ENCODE measurements at places on chromosomes 6 and 20.

DNA sequence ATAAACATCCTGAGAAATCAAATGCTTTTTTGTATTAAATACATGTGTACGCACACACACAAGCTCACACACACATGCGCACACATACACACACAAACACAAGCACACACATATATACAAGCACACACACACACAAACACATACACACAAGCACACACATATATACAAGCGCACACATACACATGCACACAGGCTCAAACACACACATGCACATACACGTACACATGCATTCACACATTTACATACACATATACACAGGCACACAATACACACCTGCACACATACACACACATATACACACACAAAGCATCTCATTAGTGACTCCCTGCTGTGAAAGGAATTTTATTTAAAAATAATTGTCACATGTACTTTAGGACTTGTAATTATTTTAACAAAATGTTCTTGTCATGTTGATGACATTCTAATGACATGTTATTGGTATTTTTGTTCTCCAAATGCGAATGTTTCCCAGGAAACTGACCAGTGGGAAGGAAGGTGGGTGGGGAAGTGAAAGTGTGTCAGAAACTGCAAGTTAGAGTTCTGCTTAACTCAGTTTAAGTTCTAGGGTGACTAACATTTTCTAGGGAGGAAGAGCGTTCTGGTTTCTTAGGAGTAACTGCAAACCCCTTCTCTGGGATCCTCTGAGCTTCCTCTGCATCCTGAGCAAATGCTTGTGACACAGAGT, 113.9 kb upstream of the ZNF217 start:
- DNase-seq = peak; percentile 38

DNA sequence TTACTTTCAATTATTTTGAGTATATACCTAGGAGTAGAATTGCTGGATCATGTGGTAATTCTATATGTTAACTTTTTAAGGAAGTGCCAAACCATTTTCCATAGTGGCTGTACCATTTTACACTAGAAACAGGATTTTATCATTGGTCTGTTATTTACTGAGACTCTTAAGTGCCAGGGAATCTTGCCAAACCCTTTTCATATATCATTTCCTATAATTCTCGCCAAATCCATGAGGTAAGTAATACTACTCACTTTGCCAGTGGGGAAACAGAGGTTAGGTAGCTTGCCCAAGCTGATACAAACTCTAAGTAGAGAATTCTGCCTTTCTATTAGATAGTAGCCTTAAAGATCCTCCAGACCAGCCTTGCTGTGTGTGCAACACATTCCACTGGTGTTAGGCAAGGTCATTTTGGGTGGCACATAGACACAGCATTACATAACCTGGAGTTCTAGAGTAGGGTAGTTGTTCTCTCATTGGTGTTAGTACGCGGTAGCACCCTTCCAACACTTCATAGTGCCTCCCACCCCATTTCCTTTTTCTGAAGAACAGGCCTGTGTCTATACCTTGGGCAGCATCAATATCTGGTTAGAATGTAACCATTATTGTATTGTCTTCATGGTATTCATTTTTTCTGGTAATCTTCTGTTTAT, 65.5 kb downstream of the ARID1B start:
- no peak for DNase-seq

- no peak for DNase-seq
Measured at GRCh38 chr6:31865205-31866118, 2.8 kb upstream of the NEU1 start.

GRCh38 chr20:59577037-59577808, 27.1 kb upstream of the PHACTR3 start:
- DNase-seq = peak; percentile 77

- no peak for DNase-seq
Measured at GRCh38 chr6:81487489-81487888, 265.0 kb downstream of the TENT5A start.

GRCh38 chr20:8720089-8720488, 348.8 kb upstream of the PLCB4 start:
- no peak for DNase-seq

DNA sequence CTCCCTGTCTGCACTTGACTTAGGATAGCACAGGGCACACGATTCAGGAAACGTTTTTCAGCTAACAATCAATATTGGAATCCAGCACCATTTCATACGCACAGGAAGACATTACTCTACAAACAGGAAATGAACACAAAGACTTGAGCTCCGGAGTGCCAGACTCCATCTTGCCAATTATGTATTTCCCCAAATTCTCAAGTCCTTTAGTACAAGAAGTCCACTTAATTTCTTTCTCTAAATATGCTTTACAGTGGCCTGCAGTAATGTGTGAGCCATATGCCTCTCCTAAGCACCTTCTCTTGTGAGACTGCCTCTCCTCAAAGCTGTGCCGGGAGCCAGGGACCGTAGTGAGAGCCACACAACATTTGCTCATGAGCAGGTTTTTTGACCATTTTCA, 168.2 kb downstream of the THBS2 start:
- DNase-seq = no peak

DNA sequence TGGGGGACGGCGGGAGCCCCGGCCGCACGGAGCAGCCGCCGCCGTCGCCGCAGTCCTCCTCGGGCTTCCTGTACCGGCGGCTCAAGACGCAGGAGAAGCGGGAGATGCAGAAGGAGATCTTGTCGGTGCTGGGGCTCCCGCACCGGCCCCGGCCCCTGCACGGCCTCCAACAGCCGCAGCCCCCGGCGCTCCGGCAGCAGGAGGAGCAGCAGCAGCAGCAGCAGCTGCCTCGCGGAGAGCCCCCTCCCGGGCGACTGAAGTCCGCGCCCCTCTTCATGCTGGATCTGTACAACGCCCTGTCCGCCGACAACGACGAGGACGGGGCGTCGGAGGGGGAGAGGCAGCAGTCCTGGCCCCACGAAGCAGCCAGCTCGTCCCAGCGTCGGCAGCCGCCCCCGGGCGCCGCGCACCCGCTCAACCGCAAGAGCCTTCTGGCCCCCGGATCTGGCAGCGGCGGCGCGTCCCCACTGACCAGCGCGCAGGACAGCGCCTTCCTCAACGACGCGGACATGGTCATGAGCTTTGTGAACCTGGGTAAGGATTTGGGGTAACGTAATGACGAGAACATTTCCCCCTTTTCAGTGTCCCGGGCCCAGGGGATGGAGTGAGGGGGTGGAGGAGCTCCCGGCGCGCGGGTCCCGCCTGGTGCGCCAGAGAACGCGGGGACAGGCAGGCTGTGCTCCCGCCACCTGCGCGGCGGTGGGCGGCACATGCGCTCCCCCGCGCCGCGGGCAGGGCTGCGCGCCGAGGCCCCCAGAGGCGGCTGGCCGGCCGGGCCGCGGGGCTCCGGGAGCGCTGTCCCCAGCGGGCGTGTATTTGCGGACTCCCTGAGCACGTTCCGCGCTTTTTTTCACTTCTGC, 1.4 kb downstream of the BMP6 start:
- peak; percentile 38 for DNase-seq

- DNase-seq = no peak
Measured at GRCh38 chr6:150687508-150687907, 87.8 kb downstream of the PLEKHG1 start.

GRCh38 chr6:21167790-21168189, 425.8 kb upstream of the SOX4 start:
- no peak for DNase-seq

GRCh38 chr20:58117944-58118343, 110.5 kb downstream of the ANKRD60 start:
- DNase-seq = peak; percentile 48

DNA sequence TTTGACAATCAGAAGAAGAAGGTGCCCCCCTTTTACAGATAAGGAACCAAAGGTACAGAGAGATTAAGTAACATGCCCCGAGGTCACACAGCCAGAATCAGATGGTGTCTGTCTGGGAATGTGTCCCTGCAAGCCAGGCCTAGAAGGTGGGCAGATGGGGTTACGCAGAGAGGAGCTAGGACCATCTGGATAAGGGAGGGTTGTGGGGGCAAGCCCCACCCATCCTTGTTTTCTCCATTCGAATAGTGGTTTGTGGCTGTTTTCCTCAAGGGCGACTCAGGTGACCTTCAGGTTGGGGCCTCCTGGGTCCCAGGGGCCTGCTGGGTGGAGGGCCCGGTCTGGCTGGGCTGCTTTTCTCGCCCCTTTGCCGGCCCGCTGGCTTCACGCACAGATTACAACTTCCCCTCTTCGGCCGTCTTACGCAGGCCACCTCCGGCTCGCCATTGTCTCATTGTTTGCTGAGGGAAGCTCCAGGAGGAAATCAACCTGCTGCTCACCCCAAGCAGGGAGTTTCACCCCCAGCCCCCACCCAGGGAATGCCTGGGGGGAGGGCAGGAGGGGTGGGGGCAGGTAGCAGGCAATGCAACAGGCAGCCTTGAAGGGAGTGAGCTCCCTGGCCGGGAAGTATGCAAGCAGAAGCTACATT, 30.8 kb upstream of the CSNK2A1 start:
- no peak for DNase-seq

DNA sequence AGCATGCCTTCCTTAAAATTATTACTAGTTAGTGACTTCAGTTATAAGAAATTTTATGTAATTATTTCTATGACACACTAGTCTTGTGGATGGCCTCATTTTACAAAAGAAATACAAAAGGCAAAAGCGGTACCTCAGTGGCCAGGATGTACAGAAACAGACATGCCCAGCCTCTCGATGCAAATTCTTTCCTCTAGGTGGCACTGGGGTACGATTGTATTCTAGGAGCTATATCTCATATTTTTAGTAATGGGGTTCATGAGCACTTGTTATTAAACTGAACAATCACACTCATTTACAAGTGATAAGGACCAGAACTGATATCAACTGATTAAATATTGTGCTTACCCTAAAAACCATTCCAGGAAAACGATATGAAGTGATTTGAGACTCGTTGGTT, 59.8 kb downstream of the SOD2 start:
- DNase-seq = no peak

DNA sequence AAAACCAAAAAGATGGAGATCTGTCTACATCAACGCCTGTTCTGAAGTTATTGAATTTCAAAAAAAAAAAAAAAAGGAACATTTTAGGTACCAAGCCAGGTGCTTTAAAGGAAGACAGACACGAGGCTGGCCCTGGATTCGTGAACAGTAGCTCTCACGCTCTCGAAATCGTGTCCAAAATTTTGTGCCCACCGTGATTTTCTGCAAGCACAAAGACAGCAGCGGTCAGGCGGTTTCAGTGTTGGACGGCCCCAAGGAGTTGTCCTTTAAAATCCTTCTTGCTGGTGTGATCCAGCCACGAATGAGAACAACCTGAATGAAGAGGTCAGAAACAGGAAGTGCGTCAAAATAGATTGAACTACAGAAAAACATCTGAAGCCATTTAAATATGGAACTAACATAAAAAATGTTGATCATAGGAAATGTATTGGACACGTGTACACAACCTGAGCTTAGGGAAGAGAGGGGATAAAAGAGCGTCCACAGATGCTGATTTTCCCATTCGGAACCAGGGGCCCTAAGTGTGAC, 78.2 kb downstream of the THBS2 start:
- no peak for DNase-seq

DNA sequence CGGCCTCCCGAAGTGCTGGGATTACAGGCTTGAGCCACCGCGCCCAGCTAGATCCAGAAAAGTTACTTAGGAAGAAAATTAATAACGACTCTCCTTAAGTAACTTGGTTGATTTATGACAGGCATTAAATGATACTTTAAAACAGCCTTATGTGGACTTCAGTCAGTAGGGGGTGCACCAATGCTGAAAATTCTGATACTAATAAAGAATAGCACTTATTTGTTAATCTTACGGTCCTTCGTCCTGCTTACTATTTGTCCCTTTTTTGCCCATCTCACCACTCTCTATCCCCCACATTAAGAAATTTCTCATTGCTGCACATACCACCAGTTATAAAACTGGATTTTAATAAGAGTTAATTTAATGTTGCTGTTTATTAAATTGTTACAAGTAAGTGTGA, 12.7 kb upstream of the PRELID3B start:
- peak; percentile 18 for DNase-seq

- no peak for DNase-seq
Measured at GRCh38 chr6:101595276-101595675, 201.8 kb downstream of the GRIK2 start.

DNA sequence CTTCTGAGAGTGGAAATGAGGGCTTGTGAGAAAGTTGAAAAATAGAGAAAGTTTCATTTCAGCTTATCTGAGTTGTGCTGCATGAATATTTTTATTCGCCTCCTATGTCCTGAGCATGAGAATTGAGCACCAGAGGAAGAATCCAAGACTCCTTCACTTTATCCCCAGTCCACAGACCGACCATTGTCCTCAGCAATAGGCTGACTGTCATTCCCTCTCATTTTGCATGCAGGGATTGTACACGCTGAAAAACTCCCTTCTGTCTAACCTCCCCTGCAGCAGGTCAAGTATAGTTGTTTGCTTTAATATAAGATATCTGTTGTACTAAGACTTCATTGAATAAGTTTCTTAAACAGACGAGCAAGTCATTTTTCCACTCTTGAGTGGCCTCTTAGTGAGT, 437.6 kb downstream of the PRKN start:
- no peak for DNase-seq

- no peak for DNase-seq
Measured at GRCh38 chr20:32115211-32115767, 5.8 kb downstream of the TM9SF4 start.

DNA sequence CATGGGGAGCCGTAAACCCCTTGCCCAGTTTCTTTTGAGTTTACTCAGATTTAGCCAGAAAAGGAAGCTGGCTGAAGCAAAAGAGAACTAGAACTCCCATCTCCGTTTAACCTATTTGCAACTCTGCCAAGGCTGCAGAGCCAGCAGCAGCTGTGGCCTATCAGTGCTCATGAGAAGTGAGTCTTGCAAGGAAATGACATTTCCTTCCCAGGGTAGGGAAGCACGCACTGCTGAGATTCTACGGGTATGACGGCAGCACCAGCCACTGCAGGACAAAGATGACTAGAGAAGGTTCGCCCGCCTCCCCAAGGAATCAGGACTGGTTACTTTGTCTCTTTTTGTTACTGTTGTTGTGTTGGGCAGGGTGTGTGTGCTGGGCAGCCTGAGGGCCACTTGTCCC, 47.6 kb downstream of the PPP1R3G start:
- peak; percentile 84 for DNase-seq

GRCh38 chr20:38373231-38373867, 27.1 kb downstream of the LBP start:
- no peak for DNase-seq

GRCh38 chr20:37295001-37295400, 5.5 kb downstream of the MANBAL start:
- peak; percentile 91 for DNase-seq

- no peak for DNase-seq
Measured at GRCh38 chr6:137792160-137793033, 74.7 kb upstream of the TNFAIP3 start.
